AG20443 (cell line): ENCODE measurements at places on chromosomes 6 and 20.

DNA sequence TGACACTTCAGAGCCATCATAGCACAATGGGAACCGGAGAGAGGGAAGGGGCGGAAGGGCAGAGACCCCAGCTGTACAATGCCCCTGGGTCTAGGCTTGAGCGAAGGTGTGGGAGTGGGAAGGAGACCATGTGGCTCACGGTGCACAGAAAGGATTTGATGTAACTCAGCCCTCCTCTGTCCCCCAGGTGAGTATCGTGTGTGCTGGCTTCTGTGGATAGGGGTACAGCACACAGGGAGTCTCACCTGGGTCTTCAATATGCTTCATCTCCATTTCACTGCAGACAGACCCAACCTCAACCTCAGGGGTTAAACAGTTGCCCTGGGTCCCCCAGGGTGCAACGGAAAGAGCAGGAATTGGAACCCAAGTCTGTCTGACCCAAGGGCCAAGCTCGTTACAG, 122.2 kb downstream of the CDH26 start:
- no peak for DNase-seq

DNA sequence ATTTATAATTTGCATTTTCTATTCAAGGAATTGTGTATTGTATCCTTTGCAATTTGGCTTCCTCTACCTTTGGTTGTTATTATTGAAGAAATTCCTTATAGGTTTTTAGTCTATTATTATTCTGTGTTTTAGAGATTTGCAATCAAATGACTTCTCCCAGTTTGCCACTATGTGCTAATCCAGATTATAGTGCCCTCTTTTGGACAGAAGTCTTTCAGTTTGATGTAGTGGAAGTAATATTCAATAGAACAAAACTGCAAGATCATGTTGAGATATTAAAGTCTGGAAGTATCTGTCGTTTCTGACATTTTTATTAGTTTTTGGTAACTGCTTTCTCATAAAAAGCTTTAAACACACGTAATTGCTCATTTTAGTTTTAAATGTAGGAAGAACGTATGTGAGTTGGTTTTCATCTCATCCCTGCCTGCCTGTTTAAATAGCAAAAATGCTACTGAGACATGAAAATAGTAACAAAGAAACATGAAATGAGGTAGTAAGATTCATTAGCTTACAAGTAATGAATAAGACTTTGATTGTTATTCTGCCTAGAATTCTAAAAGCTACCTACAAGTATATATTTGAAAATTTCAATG, 72.8 kb downstream of the RTN4IP1 start:
- DNase-seq: peak; percentile 21

- DNase-seq: no peak
Measured at GRCh38 chr6:145026267-145026679, 709.0 kb downstream of the EPM2A start.

- DNase-seq: no peak
Measured at GRCh38 chr20:21941941-21942805, 236.7 kb downstream of the PAX1 start.

GRCh38 chr20:31966991-31967655, 828 bp upstream of the XKR7 start:
- no peak for DNase-seq

- DNase-seq: no peak
Measured at GRCh38 chr6:83597051-83597450, 84.7 kb downstream of the PRSS35 start.

DNA sequence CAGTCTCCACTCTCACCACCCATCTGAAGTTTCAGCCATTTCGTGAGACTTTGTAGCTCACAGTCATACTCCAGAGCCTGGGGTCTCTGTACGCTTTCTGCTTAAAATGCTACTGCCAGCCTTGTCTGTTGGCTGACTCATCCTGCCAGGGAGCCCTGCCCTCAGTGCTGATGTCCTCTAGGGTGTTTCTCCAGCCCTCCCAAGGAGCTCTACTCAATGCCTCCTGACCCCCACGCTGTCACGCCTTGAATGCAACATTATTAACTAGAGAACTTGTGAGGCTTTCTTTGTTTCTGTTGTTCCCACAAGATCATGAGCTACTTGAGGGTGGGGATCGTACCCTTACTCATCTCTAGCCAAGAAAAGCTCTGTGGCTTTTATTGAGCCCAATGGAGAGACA, 20.1 kb downstream of the KIF16B start:
- DNase-seq: no peak

DNA sequence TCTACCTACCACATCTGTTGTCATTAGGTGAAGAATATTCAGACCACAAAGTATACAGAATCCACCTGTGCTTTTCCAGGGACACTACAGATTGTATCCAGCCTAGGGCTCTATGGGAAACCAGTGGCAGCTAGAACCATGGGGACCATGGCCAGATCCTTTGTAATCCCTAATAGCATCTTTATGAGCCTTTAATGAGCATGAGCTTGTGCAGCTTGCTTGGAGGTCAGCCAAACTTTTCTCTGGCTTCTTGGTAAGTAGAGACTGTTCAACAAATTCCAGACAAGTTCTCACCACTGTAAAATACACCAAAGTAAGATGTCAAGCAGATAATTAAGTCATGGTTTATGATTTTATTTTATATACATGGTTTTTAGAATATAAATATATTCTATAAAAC, 301.6 kb upstream of the ADGRB3 start:
- DNase-seq: no peak

DNA sequence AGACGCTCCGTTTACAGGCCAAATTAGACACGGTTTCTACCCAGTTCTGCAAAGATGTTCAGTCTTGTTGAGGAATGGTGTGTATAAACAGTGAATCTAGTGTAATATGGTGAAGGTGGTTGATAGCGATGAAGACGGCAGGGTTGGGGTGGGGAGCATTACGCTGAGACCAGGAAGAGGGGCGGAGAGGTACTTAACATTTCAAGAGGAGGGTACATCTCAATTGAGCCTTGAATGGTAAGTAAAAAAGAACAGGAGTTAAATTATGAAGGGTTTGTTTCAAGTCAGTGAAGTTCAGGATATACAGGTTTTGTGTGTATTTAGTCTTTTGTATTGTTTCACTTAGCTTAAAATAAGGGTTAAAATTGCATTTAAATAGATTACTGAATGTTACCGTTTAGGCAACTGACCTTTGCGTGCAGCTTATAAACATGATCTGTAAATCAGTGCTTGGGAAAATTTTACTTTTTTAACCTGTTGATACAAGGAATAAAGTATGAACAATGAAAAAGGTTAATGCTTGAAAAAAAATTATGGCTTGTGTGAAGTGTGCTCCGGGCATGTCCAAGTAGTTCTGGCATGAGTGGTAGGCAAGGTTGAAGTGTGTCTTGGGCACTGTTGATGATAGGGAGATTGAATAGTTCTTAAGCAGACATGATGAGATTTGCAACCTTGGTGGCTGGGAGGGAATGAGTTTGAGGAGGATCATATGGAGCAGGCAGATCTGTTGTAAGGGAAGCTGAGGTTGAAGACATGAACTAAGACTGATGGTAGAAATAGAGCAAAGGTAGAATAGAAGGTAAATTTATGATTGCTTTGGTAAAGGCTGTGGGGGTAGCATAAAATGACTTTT, 842 bp downstream of the POLR1C start:
- DNase-seq: no peak

DNA sequence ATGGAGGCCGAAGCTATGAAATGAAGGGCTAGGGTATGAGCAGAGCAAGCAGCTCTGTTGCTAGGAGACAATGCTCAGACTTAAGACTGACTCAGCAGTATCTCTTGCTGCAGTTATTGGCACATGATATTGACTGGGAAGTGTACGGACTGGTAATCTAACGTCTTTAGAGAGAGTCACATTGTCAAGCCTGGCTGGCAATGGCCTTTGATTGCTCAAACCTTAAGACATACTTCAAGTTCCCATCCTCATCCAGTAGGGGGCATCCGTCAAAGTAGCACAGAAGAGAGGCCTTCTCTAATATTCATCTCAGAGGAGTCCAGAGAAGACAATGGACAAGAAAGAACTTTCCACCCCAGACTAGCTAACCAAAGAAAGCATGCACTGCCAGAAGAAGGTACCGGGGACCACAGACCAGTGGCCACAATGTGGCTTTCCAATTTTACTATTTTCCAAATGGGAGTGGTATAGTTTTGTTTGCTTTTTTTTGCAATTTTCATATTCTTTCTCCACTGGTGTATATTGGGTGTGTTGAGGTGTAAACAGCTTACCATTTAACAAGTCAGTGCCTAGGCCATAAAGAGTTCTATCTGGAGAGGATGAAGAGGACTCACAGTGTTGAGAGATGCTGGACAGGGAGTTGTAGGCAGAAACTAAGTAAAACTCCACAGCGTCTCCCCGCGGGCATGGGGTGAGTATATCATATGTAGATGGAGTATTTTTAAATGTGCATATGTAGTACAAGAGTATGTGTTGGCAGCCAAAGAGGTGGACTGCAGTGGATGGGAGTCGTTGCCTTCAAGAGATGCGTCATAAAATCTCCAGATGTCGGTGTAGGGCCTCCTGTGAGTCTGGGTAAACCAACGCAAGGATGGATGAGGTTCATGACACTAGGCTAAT, 36.7 kb downstream of the LRFN2 start:
- DNase-seq: peak; percentile 70

DNA sequence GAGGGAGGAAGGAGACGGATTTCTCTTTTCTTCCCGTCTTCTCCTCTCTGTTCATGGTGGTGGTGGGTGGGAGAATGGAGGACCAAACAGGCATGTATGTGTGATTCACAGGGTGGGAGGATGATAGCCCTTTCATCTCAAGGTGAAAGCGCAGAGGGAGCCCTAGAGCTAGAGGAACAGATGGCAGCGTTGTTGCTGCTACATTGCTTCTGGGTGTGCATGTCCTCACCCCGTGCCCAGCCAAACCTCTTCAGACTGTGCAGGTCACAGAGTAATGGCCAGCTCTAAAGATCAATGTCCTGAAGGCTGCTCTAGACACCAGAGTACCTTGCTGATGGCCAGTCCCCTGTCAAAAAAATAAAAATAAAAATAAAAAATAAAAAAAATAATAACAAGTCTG, 301.8 kb downstream of the TBC1D7 start:
- DNase-seq: no peak

GRCh38 chr20:25022680-25023079, 30.1 kb upstream of the APMAP start:
- no peak for DNase-seq

GRCh38 chr6:12729467-12729866, 12.9 kb downstream of the PHACTR1 start:
- DNase-seq: no peak

DNA sequence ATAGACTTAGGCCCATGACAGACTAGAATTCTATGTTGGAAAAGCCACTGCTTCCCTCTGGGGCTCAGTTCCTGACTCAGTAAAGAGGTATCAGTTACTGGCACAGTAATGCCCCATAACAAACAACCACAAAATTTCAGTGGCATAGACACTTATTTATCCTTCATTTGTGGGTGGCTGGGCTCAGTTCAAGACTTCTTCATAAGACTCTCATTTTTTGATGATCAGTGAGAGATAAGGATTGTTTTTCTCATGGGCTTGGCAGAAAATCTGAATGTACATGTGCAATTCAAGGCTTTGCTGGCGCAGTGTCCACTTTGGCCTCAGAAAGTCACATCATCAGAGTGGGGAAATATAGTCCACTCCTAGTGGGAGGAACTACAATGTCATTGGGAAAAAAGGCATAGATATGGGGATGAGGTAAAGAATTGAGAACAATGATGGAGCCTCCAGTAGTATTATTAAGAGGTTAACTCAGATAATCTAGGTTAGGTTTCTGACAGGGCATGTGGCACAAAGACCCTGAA, 384.6 kb upstream of the FLRT3 start:
- DNase-seq: peak; percentile 13

DNA sequence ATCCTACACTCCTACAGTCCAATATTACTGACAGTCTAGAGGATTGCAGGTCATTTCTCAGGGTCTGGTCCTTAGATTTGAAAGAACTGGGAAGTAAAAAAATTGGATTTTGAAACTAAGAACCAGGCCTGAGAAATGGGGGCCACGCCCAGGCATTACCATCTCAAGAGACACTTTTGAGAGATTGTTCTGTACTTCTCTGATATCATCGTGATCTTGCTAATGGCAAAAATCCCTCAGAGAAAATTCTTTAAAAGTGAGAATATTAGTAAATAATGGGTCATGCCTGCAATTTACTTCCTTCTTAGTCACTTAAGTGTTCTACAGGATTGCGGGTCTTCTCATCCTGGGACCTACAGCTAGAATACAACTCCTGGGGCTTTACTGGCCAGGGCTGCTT, 42.0 kb upstream of the HIVEP1 start:
- DNase-seq: no peak

DNA sequence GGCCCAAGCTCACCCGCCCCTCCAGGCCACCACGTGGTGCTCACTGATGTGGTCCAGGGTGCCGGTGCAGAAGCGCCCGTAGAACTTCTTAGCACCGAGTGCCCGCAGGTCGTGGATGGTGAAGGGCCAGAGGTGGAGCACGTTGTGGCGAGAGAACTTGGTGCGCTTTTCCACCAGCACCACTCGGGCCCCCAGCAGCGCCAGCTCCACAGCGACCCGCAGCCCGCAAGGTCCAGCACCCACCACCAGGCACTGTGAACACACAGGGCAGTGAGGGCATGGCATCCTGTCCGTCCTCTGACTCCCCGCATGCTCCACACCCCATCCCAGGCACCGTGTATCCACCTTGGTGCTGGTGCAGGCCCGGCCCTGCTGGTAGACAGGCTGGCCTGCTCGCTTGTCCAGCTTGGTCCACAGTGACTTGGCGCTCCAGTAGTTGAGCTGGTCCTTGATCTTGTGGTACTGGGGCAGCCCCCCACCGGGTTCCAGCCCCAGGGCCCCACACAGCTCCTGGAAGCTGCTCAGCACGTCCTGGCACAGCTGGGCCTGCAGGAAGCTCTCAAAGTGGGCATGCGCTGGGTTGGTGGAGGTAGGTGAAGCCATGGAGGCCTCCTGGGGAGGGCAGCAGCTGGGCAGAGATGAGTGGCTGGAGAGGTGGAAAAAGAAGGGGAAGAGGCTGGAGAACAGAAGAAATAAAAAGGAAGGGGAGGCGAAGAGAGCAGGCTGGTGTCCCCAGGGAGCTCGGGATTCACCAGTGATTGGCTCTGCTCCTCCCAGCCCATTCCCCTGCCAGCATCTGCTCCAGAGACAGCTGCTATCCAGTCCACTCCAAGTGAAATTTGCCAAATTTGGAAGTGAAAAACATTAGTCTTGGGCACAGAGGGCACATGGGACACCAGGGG, 1.7 kb downstream of the MICAL1 start:
- peak; percentile 45 for DNase-seq

- no peak for DNase-seq
Measured at GRCh38 chr6:72551470-72551869, 70.4 kb upstream of the KCNQ5 start.

DNA sequence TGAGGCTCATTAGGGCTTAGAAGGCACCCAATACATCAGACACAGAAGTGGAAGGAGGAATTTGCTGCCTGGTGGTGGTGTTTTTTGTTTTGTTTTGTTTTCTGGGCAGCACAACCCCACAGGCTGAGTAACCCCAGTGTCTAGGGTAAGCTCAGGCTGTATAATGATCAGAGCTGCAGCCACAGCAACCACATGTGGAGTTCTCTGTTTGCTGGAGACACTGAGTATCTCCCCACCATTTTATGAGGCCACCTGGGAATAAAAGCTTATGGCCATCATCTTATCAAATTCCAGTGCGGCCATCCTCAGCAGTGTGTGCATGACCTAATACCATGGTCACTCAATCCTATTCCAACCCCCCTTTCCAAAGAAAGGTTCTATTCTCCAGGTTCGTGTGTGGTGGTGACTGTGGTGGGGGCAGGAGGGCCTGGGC, 3.4 kb upstream of the DLL1 start:
- no peak for DNase-seq

GRCh38 chr6:11732036-11732631, 46.5 kb downstream of the ADTRP start:
- DNase-seq: peak; percentile 93
